ENCODE measurements at places on chromosomes 16 and 17.

- no peak for DNase-seq
These were observed 225.3 kb downstream of the WWOX start for GRCh38 chr16:78324649-78325285.

- peak; percentile 46 for DNase-seq
These were observed 26.3 kb downstream of the AARSD1 start for GRCh38 chr17:42937712-42938596.

- DNase-seq, result no peak
These were observed 113.5 kb downstream of the CLEC16A start for GRCh38 chr16:11057711-11058345.

- DNase-seq, result no peak
These were observed 10.2 kb downstream of the ARSG start for GRCh38 chr17:68301438-68301959.

DNA sequence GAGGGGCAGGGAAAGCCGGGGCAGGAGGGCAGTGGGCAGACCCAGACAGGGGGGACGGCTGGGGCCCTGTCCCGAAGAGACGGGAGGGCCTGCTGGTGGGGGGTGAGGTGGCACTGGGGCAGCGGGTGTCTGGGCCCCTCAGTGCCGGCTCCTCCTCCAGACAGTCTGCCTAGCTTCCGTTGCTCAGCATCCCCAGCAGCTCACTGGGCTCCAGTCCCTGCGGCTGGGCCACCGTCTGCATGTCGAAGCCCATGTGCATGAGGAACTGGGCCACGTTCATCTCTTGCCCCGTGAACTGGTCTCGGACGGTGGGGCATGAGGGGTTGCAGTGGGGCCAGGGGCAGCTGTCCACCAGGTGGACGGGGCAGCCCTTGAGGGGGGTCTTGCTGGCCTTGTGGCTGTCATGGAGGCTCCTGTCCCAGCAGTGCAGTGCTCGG lies 5.8 kb upstream of the MYADML2 start:
- DNase-seq, result no peak

DNA sequence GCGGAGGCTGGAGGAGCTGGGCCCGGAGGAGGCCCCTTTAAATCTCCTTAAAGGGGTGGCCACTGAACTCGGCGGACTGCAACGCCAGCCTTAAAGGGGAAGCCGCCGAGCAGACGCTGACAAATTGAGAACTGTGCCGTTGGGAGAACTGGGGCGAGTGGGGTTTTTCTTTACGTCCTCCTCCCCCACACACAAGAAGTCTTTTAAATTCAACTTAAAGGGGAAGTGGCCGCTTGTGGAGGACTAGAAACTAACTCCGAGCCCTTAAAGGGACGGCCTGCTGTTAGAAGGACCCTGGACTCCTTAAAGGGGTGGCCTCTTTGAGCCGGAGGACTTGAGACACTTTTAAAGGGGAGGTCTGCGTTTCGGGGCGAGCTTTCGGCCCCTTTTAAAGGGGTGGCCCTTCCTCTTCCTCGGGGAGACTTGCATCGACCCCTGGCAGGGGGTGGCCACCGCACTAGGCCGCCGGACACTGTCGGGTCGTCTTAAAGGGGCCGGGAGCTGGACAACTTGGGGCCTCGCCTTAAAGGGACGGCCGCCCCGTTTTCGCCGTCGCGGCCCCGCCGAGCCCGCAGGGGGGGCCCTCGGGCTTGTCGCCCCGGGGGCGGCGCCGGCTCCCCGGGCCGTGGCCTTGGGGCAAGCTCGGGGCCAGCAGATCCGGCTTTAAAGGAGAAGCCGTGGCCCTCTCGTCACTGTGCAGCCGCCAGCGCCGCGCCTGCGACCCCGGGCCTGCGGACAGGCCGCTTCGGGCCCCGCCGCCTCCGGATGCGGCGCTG lies 688 bp downstream of the FBRS start:
- peak; percentile 75 for DNase-seq

DNA sequence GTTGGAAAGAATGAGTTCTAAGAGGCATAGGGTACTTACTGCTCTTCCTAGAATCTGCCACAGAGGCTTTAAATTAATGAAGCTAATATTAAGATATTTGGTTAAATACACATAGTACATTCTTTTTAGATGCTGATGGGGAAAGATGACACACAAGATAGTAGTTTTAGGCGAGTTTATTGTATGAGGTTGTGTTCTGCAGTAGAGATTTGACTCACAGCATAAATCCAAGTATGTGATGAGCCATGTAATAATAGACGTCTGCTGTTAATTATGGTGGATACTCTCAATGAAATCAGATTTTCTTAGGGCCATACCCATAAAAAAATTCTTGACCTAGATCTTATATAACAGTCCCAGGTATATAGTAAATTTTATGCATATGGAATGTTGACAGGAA lies 8.0 kb downstream of the TNRC6C start:
- DNase-seq, result no peak

- DNase-seq, result no peak
These were observed 675.7 kb downstream of the WWOX start for GRCh38 chr16:78775161-78775561.

DNA sequence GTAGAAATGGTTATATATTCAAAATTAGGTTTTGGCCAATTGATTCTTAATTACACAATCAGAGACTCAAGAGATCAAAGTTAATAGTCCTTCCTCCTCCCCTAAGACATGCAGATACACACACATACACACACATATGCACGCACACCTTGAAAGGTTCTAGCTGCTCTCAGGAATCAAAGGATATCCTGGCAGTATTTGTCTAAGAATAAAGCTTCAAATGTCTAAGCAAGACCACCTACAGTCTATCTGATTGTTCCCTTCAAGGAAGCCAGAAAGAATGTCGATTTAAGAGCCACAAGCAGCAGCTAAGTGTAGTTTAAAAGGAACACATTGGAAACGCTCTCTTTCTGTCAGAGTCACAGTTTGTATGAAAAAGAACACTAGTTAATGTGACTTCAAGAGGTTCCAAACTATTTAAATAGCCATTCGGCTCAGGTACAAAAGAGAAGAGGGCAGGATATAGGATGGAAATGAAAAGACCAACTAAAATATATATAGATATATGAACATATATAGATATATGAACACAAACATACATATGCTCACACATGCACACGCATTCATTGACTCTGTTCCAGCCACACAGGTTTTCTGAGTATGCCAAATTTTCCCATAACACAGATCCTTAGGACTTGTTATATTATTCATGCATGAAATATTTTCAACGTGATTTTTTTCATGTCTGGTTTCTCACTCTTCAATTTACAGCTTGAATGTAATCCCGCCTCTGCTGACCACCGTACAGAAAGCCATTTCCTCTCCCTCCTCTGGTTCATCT lies 79.0 kb downstream of the CDH8 start:
- no peak for DNase-seq

DNA sequence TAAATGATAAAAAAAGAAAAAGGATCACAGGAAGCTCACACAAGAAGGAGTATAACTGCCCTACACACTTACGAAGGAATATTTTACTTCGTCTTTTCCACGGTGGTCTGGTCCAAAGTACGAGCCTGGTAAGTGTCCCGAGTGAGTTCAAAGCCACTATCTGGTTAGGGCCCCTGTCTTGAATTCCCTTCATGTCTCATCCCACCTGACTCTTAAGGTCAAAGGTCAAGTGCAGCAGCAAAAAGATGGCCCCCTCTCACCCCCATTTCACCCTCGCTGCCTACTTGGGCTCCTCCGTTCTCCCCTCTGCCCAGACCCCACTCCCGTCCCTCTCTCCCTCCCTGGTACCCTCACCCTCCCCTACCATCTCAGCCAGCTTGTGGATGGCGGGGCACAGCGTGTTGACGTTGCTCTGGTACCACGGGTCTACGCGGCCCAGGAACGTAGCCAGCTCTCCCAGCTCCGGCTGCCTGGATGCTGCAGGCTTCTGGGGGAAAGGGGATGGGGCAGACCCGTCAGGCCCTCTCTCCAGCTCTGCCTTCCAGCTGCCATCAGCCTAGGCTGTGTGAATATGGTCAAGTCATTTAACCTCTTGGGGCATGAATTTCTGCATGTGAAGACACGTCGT lies 27.8 kb upstream of the MFSD6L start:
- no peak for DNase-seq

DNA sequence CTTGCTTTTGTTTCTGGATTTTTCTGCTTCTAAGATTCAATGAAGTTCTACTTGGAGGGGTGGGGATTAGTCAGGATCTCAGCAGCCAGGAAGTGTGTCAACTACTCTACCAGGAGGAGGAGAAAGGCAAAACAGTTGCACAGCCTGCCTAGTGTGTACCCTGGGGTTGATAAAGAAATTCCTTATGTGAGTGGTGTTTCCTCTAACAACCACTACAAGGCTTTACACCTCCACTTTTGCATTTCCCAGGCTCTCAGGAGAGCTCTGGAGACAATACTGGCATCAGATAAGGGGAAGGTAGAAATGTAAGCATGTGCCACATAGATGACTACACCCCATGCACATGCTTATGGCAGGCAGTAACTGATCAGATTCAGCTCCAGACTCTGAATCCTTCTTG lies 174.6 kb downstream of the TOX3 start:
- DNase-seq, result no peak

GRCh38 chr16:84884246-84884595 lies 64.4 kb downstream of the CRISPLD2 start:
- DNase-seq, result no peak

DNA sequence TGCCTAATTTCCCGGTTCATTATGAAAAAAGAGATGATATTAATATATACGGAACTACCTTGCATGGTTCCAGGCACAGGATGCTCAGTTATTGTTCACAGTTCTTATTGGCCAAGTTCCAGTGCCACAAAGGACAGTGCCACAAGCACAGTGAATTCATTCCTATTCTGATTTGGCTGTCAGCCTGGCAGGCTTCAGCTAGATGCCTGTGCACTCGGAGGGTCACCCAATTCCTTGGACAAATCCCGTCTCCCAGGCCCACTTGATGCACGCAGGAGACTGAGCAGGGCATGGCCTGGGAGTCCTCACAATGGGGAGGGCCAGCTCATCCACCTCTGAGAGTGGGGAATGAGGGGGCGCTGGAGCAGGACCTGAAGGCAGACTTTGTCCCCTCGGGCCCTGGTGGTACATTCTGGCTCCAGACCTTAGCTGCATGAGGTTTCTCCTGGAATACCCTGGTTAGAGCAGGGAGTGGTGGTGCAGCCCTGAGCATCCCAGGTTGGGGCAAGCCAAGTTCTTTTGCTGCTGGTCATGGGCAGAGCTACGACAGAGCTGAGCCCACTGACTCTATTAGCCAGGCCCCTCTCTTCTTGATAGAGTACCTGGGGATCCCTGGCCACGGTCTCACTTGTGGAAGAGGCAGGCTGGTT lies 41.4 kb downstream of the MIS12 start:
- no peak for DNase-seq

- DNase-seq, result no peak
These were observed 205.5 kb downstream of the NTN1 start for GRCh38 chr17:9226794-9227135.

All from body of pancreas (tissue), 4 donors.